ENCODE measurements at places on chromosomes 6 and 20.

- DNase-seq, result no peak
Observed at GRCh38 chr6:20242397-20242796, 30.1 kb upstream of the MBOAT1 start.

GRCh38 chr6:112591329-112591728, 244.2 kb downstream of the RFPL4B start:
- no peak for DNase-seq

GRCh38 chr6:2770171-2770570, 5.0 kb downstream of the WRNIP1 start:
- DNase-seq, result peak; percentile 79

DNA sequence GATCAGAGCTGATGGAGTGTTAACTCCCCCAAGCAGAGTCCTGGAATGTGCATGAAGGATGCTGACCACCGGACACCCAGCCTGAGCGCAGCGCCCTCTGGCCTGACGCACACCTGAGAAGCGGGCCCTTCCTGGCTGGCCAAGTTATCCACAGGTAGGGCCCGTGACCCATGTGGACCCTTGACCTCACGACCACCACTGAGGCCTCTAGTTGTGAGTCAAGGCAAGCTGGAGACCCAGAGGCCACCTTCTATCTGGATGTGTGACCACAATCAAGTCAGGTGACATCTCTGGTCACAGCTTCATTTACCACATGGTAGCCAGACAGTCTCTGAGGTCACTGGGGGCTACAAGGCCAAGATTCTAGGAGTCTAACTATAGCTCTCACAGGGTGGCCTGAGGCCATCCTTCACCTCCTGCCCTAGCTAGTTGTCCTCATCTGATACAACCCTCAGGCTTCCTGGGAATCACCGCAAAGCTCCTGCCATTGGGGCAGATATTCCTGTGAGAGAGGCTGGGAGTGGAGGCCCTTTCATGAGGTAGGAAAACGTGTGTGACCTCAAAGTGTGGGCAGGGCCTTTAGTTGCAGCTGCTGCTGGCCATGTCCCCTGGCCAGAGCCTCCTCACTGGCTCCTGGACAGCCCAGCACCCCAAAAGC, 53.1 kb downstream of the DSTN start:
- no peak for DNase-seq

- DNase-seq, result peak; percentile 51
Observed at GRCh38 chr6:7108964-7109836, 1.4 kb downstream of the RREB1 start.

DNA sequence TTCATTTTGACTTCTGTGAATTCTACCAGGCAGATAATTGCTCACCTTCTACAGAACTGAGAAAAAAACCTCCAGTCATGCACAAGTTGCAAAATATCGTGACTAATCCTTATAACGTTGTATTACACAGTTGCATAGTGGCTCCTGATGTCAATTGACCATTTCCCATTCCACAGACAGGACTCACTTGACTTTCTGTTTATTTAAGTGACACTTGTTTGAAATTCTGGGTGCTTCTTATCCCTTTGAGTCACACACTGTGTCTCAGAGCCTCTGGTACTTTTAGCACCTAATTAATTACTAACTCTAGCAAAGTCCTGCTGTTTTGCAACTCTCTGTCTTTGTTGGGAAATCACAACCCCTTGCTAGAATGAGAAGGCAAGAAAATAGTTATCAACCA, 16.2 kb upstream of the RSPO3 start:
- DNase-seq, result no peak

GRCh38 chr6:110332281-110332680, 25.9 kb downstream of the METTL24 start:
- no peak for DNase-seq

DNA sequence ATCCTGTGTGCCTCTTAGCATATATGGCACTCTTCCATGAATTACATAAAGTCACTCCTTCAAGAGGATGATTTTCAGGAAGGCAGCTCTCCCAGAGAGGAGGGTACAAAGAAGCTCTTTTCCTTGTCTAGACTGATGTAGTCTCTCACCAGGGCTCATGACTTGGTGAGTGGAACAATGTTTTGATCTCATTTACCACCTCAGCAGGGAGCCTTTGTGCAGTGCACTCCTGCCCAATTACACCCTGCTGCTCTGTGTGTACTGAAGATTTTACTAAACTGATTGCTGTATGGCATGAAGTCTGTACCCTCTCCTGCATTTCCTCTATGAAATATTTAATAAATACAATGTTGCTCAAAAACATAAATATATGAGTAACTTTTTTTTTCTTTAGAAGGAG, 598.3 kb upstream of the HS3ST5 start:
- DNase-seq, result no peak

DNA sequence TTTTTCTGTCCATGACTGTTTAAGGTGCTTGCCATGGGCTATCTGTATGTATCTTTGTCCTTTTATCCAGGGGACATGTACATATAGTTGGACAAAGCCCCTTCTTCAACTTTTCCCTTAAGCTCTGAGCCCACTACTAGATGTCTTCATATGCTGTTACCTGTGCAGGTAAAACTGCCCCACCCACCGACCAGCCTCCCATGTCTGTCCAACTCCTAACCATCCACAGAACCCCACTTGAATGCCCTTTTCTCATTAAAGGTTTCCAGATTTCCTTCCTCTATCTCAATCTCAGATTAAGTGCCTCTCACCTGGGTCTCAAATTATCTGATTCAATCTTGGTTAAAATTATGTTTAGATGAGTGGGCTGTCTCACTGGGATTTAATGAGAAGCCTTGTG, 136.3 kb downstream of the RNASET2 start:
- no peak for DNase-seq

DNA sequence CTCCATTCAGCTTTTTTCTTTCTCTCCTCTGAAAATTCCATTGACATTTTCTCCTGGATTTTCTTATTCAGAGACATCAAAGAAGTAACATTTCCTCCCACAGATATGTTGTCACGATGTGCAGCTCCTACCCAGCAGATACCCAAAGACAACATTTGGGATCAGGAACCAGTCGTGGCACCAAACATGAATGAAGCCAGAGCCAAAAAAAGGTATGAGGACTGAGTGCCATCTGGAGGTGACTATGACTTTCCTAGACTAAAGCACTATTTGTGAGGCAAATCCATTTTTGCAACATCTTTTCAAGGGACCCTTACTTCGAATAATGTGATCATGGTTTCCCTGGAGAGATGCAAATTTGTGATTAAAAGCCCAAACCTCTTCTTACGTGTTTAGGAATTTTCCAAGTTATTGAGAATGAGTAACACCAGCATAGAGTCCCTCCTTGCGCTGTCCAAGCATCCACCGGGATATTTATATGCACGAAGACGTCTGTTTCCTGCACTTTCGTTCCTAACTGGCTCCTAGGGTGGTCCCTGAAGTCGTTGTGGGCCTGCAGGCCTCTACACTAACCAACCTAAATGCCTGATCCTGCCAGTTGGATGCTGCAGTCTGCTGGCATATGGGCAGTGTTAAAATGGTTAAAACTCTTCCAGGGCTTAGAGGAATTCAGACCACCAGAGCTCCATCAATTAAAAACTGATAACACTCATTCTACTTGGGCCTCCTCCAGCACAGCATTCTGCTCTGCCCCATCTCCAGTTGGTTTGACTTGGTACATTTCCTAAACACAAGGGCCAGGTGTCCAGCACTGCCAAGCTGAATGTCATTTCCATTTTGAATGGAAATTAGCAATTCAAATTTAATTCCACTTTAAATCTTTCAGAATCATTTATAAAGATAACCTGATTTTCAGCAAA, 256.6 kb downstream of the C6orf118 start:
- no peak for DNase-seq

Data from endothelial cell of umbilical vein (primary cell).